Right forelimb (tissue), 1 donor: ENCODE measurements at places on chromosomes 1 and 21.

DNA sequence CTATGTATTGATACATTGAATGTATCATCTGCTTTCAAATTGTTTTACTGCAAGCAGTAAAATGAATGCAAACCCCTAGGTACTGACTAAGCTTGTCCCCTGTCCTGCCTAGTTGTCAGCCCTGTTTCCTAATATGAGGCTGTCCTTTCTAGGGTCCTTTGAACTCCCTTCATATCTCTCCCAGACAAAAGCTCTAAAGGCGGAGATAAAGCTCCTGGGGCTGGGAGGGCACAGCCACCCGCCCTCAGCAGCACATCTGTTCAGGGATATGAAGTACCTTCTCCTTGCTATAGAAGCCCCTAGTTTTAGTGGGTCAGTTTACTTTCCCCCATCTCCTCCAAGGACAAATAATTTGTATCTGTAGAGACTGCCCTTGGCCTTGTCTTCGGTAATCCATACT lies 93.1 kb upstream of the ETS2 start:
- no peak for DNase-seq

- no peak for DNase-seq
Observed at GRCh38 chr1:197327776-197328364, 59.8 kb downstream of the CRB1 start.

GRCh38 chr1:77950873-77951272 lies 28.0 kb downstream of the FUBP1 start:
- DNase-seq = no peak

- DNase-seq = no peak
Observed at GRCh38 chr1:203072002-203072602, 13.7 kb downstream of the MYOG start.

DNA sequence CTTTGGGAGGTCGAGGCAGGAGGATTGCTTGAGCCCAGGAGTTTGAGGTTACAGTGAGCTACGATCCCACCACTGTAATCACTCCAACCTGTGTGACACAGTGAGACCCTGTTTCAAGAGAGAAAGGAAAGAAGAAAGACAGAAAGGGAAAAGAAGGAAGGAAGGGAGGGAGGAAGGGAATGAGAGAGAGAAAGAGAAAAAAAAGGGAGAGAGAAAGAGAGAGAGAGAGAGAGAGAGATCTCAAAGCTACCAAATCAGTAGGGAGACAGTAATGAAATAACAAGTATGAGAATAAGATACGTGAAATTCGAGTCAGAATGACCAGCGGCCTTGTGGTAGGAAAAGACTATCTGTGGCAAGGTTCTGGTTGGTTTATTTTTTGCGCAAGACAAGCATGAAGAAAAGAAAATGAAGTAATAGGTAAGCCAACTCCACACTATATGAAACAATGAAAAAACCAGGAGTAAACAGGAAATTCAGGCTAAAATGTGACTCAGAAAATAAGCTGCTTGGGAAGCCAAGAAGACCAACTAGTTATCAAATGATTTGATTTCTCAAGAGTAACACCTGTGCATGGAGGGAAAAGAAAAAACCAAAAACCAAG lies 8.9 kb downstream of the MTF1 start:
- no peak for DNase-seq

GRCh38 chr1:99669821-99670220 lies 23.9 kb downstream of the PALMD start:
- DNase-seq = no peak

GRCh38 chr1:116147972-116148371 lies 36.8 kb downstream of the MAB21L3 start:
- no peak for DNase-seq

DNA sequence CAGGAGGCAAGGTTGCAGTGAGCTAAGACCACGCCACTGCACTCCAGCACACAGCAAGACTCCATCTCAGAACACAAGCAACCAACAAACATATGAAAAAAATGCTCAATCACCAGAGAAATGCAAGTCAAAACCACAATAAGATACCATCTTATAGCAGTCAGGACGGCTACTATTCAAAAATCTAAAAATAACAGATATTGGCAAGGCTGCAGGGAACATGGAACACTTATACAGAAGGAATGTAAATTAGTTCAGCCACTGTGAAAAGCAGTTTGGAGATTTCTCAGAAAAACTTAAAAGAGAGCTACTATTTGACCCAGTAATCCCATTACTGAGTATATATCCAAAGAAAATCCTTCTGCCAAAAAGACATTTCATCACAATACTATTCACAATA lies 27.6 kb upstream of the POGK start:
- DNase-seq = no peak

- DNase-seq = no peak
Observed at GRCh38 chr1:153742411-153743142, 14.7 kb downstream of the INTS3 start.
